ENCODE measurements at places on chromosomes 6 and 20.

DNA sequence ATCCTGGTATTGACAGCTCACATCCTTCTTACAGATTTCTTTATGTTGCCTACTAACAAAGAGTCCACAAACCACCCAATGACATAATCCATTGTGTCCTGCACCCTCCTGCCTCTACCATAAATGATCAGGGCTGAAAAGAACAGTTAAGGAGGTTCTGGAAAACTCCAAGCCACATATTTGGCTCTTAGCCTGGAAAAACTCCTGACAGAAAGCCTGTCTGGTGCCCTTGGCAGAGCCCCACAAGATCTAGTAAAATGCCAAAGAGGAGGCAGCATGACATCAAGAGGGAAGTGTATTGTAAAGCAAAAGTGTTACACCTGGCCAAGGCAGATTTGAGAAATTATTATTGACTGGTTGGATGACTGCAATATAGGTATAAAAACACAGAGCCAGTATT, 126.4 kb upstream of the VGLL2 start:
- no peak for DNase-seq

- no peak for DNase-seq
Observed at GRCh38 chr20:38201356-38201755, 36.3 kb upstream of the TGM2 start.

DNA sequence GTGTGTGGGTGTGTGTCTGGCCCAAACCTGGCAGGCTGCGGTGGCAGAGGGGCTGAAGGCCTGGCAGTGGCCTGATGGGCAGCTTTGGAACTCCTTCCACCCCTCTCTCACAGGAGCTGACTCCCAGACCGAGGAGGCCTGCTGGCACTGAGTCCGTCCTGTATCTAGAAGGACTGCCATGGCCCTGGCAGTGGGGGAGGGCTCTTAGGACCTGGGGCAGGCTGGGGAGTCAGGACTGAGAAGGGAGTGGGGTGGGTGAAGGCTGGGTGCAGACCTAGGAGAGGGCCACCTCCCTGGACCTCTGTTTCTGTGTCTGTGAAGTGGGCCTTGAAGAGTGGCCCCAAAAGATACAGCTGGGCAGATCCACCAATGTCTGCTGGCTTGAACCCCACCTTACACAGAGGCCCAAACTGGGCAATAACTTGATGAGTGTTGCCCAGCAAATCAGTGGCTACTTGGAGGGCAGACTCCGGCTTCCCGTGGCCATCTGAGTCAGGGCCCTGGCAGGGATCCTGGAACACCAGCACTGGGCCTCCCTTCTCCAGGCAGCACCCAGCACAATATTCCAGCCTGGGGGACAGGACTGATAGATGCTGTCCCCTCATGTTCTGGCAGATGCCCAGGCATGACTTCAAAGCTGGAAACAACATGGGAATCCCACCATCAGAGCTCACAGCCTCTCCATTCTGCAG, 46.7 kb upstream of the BLCAP start:
- no peak for DNase-seq

DNA sequence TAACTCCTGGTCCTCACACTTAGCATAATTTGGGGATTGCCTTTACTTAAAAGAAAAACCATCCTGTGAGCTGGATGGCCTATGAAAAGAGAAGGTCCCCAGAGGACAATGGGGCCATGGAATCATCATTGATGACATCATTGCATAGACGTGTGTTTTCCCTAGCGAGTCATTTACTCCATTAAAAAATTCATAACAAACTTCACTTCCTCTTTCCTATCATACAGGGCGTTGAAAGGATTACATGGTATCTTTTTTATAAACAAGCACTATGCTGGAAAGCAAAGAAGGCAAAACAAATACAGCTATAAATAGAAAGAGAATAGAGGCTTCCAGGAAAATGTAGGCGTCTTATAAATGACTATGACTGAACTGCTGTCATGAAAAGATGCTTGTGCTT, 11.3 kb upstream of the COL12A1 start:
- DNase-seq = no peak

DNA sequence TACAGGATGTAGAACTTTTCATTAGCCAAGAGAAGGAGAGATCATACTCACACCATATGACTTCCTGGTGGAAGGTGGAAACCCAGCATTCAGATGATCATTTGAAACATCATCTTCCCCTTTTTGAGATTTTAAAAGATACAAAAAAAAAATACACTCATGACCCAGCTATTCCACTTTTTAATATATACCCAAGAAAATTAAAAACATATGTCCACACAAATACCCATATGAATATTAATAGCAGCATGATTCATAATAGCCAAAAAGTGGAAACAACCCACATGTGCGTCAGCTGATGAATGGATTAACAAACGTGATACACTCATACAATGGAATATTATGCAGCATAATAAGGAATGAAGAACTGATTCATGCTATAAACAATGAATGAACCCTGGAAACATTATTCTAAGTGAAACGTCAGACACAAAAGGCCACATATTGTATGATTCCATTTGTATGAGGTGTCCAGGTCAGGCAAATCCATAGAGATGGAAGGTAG, 130.0 kb upstream of the SGK1 start:
- no peak for DNase-seq

DNA sequence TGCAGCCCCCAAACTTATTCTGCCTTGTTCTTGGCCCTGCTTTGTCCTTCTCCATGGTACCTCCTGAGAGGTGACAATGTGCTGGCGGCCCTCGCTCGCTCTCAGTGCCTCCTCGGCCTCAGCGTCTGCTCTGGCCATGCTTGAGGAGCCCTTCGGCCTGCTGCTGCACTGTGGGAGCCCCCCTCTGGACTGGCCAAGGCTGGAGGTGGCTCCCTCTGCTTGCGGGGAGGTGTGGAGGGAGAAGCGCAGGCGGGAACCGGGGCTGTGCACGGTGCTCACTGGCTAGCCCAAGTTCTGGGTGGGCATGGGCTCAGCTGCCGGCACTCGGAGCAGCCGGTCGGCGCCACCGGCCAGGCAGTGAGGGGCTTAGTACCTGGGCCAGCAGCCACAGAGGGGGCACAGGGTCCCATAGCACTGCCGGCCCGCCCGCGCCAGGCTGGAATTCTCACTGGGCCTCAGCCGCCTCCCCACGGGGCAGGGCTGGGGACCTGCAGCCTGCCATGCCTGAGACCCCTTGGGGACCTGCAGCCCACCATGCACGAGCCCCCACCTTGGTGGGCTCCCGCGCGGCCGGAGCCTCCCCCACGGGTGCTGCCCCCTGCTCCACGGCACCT, 55.9 kb upstream of the RALGAPA2 start:
- DNase-seq = no peak

DNA sequence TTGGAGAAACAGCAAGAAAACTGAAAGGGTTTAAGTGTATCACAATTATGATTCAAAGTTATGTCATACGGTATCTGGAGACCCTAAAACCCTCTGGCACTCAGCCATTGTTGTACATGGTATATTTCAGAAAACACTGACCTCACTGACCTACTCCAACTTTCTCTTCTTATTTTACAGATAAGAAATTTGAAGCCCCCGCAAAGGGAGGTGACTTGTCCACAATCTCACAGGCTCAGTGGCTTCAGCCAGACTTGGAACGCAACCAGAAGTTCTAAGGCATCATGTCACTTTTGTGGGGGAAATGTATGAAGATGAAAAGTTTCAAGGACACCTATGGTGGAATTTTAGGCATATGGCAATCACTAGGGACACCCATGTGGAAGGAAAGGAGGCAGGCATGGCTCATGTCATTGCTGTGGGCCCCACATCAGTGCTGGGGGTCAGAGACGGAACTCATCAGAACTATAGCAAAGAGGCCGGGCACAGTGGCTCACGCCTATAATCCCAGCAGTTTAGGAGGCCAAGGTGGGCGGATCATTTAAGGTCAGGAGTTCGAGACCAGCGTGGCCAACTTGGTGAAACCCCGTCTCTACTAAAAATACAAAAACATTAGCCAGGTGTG, 5.2 kb upstream of the TRIB3 start:
- no peak for DNase-seq

DNA sequence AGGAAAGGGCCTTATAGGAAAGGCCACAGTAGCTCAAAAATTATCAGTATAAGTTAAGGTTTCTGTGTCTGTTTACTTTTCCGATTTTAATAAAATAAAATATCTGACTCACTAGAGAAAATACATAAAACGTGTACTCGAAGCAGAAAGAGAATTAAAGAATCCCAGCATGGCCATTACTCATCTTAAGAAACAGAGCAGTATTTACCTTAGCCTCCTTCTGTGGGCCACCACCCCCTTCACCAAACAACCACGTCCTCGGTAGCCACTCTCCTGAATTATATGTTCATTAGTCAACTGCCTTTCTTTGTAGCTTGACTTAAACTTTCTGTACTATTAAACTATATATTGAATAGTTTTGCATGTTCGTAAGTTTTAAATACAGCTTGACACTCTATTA, 72.2 kb upstream of the SPTLC3 start:
- no peak for DNase-seq

- DNase-seq = no peak
Observed at GRCh38 chr20:19921284-19921793, 95.8 kb upstream of the NAA20 start.

DNA sequence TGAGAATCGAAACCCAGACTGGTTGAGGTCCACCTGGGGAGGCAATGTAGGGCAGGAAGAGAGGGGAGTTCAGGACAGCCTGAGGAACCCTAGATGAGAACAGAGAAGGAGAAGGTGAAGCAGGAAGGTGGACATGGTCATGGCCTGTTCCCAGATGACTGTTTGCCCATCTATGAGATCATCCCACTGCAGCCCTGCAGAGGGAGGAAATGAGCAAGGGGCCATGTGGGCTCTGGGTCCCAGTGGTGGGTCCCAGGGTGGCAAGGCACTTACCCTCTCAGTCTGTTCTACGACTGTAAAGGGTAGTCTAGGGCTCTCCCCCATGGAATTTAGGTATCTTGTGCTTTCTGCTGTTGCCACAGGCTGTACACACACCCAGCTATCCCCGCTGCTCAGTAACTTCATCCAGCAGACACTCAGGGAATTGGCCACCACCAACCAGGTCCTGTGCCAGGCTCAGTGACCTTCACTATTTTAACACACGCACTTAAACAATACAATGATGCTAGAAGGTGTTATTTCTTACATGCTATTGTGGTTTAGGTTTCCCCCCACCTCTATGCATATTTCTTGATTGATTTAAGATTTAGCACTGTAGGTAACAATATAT, 89.8 kb downstream of the TOX2 start:
- no peak for DNase-seq

DNA sequence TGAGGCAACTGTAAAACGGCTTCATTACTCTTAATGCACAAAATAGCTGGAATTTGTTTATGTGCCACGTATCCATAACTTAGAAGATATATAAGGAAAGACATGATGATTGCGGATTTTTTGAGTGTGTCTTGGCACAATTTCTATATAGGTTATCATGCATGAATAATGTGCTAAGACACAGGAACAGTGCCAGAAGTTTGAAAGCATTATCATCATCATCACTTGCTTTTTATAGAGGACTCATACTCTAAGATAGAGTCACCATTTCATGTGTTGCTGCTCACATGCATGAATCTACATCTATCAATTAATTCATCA, 113.4 kb downstream of the ELOVL4 start:
- no peak for DNase-seq

GRCh38 chr6:139765825-139766285, 391.4 kb upstream of the CITED2 start:
- no peak for DNase-seq

GRCh38 chr6:145373826-145374225, 361.5 kb downstream of the EPM2A start:
- DNase-seq = no peak

- DNase-seq = peak; percentile 1
Observed at GRCh38 chr6:100176311-100176950, 182.4 kb upstream of the MCHR2 start.

DNA sequence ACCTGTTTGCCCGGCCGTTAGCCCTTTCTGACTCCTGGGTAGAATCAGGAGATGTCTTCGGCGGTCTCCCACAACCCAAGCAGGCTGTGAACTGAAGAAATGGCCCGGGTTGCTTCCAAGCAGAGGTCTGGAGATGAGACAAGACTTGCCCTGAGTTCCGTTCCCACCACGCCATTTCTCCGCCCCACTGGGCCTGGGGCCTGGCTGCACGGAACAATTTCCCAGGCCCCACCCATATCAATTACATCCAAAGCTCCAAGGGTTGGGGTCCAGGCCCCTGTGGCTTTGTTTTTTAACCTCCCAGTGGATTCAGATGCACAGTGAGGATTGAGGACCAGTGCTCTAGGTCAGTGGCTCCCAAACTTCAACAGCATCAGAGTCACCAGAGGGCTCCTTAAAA, 214.5 kb upstream of the ARID1B start:
- DNase-seq = no peak

GRCh38 chr6:150266963-150267685, 101.7 kb upstream of the IYD start:
- no peak for DNase-seq

DNA sequence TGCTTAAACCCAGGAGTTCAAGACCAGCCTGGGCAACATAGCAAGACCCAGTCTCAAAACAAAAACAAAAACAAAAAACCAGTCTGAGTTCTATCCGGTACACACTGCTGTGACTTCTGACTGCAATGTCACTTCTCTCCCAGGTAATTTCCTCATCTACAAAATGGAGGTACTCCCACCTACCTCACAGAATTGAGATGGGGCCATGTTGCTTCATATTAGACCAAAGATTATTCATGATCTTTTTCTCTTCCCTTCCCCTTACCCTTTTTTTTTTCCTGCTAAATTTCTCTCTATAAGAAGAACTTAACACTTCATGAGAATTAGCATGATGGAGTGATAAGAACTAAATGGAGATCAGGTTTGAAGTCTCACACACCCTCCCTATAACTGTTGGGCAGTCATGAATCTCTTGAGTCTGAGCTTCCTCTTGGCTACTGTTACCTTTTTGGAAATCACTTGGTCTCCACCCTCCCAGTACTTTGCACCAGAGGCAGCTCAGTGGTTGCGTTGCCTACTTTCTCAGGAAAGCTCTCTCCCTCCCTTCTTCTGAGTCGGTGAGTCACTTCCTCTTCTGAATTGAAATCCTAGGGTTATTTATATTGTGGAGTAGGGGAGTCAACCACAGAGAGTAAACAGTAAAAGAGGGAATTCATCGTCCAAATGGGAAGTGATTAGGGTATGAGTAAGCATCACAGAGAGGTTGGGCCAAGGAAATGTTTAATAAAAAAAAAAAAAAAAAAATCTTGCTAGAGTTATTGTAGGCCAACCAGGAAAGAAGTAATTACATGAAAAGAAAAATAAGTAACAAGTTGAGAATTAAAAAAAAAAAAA, 59.9 kb upstream of the MAP7 start:
- peak; percentile 29 for DNase-seq

DNA sequence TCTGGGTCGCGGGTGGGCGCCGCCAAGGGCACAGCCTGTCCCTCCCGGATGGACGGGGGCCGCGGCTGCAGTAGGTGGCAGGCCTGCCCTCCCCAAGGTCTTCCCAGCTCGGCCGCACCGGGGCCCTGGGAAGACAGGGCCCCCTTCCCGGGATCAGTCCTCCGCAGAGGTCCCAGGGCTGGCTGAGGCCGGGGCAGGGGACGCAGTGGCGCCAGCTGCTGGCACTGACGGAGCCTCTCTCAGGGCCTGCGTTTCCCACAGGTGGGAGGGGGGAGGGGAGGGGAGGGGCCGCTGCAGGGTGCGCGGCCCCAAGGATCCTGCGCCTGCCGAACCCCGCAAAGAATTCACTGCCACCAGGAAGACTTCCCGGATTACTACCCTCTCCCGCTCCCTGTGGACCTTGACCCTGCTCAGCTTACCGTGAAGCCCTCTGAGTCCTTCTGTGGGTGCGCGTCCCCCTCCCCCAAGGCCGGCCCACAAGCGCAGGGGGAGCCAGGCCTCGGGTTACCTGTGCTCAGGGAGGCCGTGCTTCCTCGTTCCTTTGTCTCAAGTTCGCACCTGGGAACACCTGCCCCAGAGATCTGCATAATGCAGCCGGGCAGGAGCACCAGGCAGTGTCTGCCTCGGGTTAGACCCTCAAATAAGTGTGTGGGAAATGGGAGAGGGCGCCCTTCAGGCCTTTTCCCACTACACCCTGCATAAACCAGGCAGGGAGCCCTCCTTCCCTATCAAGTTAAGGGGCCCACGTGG, 5.1 kb downstream of the LZTS3 start:
- DNase-seq = no peak
